ENCODE measurements at places on chromosomes 5 and 9.

DNA sequence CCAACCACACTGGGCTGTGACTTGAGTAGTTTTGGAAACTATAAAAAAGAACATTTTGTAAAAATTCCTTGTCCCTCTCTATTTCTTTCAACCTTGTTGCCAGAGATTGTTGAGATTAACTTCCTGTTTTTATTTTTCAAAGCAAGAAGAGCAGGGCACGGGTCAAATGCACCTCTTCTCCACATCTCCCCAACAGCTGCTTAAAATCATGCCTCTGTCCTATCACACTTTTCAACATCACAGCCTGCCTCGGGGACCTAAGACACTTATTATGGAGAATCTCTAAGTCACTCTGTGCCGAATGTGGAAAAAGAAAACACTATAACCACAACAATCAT, 280.3 kb upstream of the TNC start:
- peak; percentile 15 for DNase-seq

DNA sequence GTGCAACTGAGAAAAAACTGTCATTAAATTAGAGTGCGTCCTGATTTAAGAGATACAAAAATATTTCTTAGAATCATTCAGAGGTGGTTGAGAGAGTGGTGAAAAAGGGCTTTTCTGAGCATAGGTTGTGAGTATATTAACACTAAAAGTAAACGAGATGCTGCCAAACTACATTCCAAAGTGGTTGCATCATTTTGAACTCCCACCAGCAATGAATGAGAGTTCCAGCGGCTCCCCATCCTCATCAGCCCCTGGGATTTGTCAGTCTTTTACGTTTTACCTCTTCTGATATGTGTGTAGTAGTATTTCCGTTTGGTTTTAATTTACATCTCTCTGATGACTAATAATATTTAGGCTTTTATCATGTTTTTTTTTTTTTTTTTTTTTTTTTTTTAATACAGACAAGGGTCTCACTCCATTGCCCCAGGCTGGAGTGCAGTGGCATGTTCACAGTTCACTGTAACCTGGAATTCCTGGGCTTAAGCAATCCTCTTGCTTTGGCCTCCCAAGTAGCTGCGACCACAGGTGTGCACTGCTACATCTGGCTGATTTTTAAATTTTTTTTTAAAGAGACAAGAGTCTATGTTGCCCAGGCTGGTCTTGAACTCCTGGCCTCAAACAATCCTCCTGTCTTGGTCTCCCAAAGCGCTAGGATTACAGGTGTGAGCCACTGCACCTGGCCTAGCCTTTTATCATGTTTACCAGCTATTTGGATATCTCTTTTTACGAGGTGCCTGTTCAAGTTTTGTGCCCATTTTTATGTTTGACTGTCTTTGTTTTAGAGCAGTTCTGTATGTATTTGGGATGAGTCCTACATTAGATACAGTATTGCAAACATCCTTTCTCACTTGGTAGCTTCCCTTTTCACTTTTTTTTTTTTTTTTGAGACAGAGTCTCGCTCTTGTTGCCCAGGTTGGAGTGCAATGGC, 17.0 kb downstream of the PRRT1B start:
- DNase-seq, result no peak

- no peak for DNase-seq
These were observed 16.5 kb upstream of the CXXC5 start for GRCh38 chr5:139631520-139632165.

GRCh38 chr9:127498298-127498697, 47.0 kb downstream of the LRSAM1 start:
- no peak for DNase-seq

- no peak for DNase-seq
These were observed 205.5 kb downstream of the CACNA1B start for GRCh38 chr9:138082918-138083636.

DNA sequence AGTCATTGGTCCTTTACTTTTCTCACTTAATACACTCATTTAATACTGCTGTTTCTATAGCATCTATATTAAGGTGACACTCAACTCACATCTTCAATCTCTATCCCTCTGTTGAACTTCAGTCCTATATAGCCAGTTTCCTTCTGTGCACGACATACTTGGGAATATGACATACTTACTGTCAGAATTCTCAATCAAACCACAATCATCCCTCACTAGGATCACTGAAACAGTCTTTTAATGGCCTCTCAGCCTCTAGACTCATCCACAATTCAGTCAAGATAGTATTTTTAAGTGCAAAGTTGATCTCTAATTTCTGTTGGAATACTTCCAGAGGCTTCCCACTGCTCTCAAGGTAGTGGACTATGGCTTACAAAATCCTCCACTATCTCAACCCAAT, 251.0 kb upstream of the MEF2C start:
- DNase-seq, result no peak

DNA sequence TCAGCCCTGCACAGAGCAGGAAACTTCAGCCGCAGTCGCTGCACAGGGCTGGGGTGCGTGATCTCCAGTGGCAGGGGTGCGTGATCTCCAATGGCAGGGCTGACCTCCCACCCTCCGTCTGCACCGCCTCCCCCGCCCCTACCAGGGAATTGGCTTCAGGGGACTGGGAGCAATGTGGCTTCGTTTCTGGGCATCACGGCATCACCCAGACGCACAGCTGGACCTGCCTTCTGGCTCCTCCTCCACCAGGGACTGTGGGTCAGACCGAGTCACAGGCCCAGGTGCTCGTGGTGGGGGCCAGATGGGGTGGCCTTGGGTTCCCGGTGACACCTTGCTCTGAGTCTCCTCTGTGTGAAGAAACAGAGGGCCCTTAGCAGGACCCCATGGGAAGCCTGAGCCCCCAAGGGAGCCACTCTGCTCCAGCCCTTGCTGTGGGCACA, 51.1 kb downstream of the AHRR start:
- no peak for DNase-seq

DNA sequence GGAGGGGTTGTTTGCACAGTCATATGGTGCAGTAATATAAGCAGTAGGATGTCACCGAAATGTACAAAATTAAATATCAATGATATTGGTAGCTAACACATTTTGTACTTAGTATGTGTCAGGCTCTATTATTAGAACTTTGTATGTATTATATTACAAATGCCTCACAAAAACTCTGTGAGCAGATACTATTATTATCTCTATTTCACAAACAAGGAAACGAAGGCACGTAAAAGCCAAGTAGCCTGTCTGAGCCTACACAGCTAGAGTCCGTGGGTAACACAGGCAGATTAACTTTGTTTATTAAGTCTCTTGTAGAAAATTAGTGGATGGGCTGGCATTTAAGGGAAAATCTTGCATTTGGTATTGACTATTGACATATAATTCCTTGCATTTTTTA, 284.3 kb upstream of the DAB2 start:
- DNase-seq, result no peak

GRCh38 chr9:125066839-125067619, 76.3 kb downstream of the SCAI start:
- no peak for DNase-seq

Measured in OCI-M1 (cell line).